ENCODE measurements at places on chromosomes 2 and 18. TPM values are rescaled to one million over a fixed set of nuclear protein-coding genes. Genes with fewer than 3 reads are reported as not detected.

ABCG5 gene
- not detected for total RNA-seq

RBM43 gene
- 5.6 TPM for total RNA-seq

CBLN2 gene
- 3.7 TPM for total RNA-seq

GRCh38 chr18:70322385-70322784, 33.5 kb downstream of the SOCS6 start:
- no peaks in the 10 kb centered on the region for H3K27me3 ChIP-seq
- no peak overlapping the region for H3K27ac ChIP-seq
- H3K4me3 ChIP-seq = no peak overlapping the region
- H3K36me3 ChIP-seq = peaks cover 4% of the 10 kb centered on the region
- DNase-seq = no peak

L3MBTL4 gene
- total RNA-seq = 0.41 TPM
